CD4-positive, alpha-beta T cell treated with Interleukin-1 beta for 1 hour (primary cell): ENCODE measurements at places on chromosomes 5 and 9.

- no peak for DNase-seq
Observed at GRCh38 chr9:116070256-116070914, 83.2 kb upstream of the PAPPA start.

GRCh38 chr5:125695996-125696655, 727.1 kb upstream of the GRAMD2B start:
- no peak for DNase-seq

DNA sequence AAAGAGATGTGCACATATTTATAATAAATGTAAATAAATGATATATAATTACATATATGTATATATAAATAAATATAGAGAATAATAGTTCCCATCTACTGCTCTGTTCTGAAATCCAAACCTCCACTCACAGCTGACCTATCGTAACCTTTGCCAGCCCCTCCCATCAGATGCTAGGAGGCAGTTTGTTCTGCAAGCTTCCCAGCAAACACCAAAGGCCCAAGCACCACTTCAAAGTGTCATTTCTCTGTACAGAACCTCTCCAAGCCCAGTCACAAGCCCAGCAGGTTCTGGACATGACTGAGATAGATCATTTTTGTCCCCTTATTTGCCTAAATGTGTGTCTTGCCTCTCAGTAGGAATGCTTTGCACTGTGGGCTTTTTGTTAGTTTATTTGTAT, 62.4 kb downstream of the MFAP3 start:
- no peak for DNase-seq

DNA sequence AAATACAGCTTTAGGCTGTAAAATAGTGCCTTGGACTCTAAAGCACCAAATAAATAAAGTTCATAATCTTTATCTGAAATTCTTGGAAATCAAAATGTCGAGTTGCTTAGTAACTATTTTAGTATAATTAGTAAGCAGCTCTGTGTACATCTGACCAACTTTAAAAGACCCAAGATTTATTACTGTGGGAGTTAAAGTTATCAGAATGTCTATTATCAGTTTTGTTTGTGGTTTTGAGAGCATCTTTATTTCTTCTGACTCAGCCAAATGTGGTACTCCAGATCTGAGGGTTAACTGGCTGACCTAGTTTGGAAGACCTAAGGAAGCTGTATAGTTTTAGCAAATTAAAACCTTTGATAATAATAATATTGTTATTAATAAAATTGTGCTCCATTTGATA, 81.2 kb downstream of the PRLR start:
- DNase-seq: no peak

- DNase-seq: no peak
Observed at GRCh38 chr9:121646992-121647391, 4.4 kb upstream of the DAB2IP start.

DNA sequence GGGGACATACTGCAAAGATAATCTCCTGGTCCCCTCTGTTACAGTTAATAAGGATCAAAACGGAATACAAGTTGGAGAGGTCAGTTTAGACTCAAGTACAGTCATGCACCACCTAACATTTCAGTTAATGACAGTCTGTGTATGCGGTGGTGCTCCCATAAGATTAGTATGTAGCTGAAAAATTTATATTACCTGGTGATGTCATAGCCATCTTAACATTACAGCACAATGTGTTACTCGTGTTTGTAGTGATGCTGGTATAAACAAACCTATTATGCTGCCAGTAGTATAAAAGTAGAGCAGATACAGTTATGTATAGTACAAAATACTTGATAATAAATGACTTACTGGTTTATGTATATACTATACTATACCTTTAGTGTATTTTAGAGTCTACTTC, 207.9 kb downstream of the GDNF start:
- DNase-seq: no peak

- no peak for DNase-seq
Observed at GRCh38 chr5:172721455-172722326, 49.3 kb downstream of the DUSP1 start.

- no peak for DNase-seq
Observed at GRCh38 chr9:114015607-114016006, 62.5 kb downstream of the AMBP start.

DNA sequence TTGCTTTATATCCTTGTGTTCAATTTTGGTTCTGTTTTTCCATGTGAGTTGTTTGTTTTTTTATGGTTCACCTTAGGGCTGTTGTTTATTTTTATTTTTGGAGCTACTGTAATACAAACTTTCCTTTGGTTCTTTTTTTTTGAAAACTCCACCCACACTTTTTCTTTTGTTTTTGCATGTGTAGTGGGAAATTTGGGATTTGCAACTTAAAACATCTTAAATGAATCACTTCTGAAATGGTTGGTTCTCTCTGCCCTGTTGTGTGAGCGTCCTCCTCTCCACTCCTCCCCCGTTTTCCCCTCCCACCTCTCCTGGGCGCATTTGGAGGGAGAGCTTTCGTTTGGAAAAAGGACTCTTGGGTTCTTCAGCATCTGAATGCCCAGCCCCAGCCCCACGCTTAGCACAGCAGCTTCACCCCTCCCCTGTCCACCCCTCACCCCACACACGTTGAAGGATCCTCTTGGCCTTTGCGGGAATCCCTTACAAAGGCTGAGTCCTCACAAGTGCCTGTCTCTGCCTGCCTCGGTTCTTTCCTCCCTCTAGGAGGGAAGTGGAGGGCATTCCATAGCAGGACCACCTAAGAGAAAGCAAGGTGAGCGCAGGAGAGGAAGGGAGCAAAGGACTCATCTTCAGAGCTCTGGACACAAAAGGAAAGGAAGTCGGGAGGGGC, 67.2 kb downstream of the DMRT1 start:
- no peak for DNase-seq

- DNase-seq: peak; percentile 16
Observed at GRCh38 chr5:60649288-60649917, 50.6 kb downstream of the DEPDC1B start.

- no peak for DNase-seq
Observed at GRCh38 chr9:94812343-94812742, 85.8 kb downstream of the AOPEP start.
